ENCODE measurements at places on chromosomes 12 and 14. TPM values are rescaled to one million over a fixed set of nuclear protein-coding genes. Genes with fewer than 3 reads are reported as not detected.

UNC79 gene
- under 0.01 TPM for total RNA-seq

STAC3 gene
- total RNA-seq, result 0.20 TPM

P3H3 gene
- 86.2 TPM for total RNA-seq

CFAP73 gene
- not detected for total RNA-seq

DEGS2 gene
- not detected for total RNA-seq

PLEKHD1 gene
- not detected for total RNA-seq

TRHDE gene
- not detected for total RNA-seq

ENDOU gene
- not detected for total RNA-seq

LMNTD1 gene
- not detected for total RNA-seq

DCN gene
- 2,110 TPM for total RNA-seq

All from cardiac ventricle fibroblast (primary cell).